T-helper 22 cell (primary cell): ENCODE measurements at places on chromosomes 1 and 21.

GRCh38 chr1:231861541-231862481, 235.2 kb downstream of the DISC1 start:
- no peak for DNase-seq

GRCh38 chr1:213962508-213962907, 25.3 kb upstream of the PROX1 start:
- DNase-seq, result no peak

- DNase-seq, result no peak
Measured at GRCh38 chr1:38118976-38119375, 72.4 kb upstream of the POU3F1 start.

DNA sequence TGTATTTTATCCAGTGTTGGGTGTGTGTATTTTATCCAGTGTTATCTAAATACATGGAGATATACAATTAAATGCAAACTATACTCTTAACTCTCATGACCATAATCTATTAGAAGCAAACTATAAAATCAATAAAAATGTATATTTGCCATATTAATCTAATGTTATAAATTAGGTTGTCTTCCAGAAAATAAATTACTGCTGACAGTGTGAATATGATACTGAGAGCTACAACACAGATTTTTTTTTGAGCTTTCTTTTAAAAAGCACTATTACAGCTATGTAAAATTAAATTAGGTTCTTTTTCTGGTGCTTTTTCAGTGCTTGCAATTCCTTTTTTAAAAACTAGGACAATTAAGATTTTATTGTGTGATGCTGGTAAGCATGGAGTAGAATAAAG, 19.0 kb upstream of the GPR52 start:
- DNase-seq, result no peak

- no peak for DNase-seq
Measured at GRCh38 chr1:8689431-8690252, 127.8 kb downstream of the RERE start.

DNA sequence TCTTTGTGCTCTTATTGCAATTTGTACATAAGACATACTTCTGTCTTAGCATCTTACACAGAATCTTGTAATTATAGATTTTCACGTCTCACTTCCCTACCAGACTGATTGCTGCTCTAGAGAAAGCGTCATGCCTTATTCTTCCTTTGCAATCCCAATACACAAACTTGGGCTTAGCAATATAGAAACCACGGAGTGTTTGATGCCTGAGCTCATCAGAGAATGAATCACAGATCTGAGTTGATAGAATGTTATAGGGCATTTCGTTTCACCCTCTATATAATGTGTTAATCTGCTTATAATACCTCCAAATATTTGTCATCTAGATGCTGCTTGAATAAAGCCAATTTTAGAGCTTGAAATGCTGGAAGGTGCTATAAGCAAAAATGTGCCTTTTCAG, 6.6 kb downstream of the FMO1 start:
- DNase-seq, result no peak

GRCh38 chr1:40479156-40479555, 2.1 kb downstream of the ZFP69 start:
- DNase-seq, result no peak

DNA sequence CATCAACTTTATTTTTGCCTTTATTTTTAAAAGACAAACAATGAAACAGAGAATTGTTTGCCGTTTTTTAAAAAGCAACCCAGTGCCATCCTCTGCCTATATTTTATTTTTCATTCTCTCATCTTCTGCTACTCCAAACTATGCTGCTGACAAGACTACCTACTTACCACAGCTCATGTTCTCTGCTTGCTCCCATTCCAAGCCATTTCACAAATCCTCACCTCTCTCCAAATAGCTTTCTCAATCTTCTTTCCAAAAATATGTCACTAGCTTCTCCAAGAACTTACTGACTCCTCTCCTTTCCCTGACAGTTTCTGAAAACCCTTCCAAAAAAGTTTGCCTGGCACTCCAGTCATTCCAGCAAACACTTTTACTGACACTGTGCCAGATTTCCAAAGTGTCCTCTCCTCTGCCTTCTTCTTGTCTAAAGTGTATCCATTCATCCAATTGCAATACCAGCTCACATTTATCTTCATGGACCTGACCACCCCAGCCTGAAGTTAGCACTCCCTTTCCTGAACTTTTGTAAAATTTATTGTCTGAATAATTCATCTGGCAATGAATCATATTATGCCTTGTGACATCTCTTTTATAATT, 766.5 kb upstream of the B3GALT2 start:
- no peak for DNase-seq

DNA sequence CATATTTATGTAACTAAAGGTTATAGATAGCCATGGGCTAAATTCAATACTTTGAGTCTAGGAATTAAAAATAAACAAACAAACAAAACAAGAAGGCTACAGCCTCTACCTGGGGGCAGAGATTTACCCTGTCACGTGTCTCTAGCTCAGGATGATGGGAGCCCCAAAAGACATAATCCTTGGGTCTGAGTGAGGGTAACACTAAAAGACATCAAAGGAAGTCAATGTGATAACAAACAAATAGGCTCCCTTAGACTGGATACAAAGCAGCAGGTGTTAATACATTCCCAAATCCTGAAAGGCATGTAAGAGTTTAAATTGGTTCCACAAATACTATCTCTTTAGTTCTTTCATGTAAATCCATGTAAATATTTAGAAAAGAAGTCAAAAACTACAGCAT, 10.7 kb downstream of the MYSM1 start:
- DNase-seq, result no peak

DNA sequence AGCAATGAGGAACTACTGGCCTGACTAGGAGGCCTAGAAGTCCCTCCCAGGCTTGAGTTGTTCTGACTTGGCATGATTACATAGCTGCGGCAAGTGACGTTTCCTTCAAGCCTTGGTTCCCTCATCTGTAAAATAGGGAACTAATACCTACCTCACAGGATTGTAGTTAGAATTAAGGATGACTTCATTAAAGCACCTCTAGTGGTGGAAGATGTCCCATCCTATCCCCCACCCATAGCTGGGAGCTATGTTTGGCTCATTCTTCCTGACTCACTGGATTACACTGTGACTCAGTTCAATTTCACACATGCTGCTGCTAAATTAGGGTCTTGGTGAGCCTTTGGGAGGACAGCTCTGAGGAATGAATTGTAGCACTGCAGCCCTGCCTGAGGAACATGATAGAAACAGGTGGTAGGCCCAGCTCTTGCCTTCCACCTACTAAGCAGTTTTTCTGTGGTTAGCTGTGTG, 6.0 kb upstream of the SHISA4 start:
- no peak for DNase-seq

DNA sequence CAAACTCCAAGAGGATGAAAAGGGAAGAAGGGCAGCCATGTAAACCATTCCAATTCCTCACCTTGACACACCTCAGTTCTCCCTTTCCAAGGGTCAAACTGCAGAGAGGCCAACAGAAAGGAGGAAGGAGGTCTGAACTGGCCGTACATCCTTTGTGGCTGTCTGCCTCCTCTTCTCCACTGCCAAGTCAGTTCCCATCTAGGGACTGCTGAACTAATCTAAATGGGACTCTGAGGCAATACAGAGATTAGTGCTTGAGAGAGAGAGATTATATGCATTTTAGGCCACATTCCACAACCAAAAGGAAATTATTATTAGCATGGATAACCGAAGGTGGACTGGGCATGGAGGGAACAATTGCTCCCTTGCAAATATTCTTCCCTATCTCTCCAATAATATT, 2.7 kb downstream of the ARHGEF11 start:
- DNase-seq, result no peak

DNA sequence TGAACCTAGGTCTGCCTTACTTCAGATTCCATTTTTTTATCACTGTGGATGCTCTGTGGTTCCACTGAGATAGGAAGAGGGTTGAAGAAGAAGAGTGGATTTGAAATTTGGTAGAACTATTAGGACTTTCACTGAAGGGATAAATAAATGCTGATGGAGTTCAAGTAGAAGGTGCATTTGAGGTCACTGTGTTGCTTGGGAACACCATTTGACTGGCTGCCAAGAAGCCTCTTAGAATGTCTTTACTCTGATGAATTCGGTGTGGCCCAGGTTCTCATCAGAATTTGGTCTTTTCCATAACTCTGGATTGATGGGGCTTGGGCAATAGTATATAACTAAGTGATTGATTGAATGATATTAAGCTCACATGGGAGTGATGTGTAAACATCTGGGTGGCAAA, 11.9 kb downstream of the XPR1 start:
- no peak for DNase-seq

- DNase-seq, result no peak
Measured at GRCh38 chr1:60502506-60502905, 428.9 kb upstream of the C1orf87 start.

DNA sequence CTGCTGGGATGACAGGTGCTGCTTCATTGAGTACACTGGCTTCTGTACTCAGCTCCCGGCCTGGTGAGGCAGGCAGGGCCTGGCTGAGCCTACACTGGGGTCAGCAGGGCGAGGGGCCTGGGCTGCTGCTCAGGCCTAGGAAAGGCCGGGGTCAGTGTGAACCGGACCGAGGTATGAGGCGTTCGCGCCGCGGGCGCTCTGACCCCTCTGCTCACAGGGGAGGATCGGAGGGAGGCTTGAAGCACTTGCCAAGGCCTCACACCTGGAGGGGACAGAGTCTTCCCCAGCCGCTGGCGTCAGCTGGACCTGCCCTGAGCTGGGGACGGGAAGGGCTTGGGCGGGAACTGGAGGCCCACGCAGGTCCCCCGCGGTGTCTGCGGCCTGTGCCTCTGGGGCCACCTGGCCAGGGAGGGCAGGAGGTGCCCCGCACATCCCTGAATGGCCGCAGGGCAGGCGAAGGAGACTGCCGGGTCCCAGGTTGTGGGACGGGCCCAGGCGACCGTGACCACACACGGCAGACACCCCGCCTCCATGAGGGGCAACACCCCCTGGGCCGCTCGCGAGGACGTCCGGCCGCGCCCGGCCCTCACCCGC, 466 bp downstream of the PEX10 start:
- DNase-seq, result no peak

GRCh38 chr1:204451352-204452124, 39.9 kb upstream of the PPP1R15B start:
- no peak for DNase-seq
